Activated T-cell treated with anti-CD3 and anti-CD28 coated beads, Interleukin-2, amount 50 U/mL, for 4 hours (primary cell): ENCODE measurements at places on chromosomes 7 and 10. TPM values are rescaled to one million over a fixed set of nuclear protein-coding genes. Genes with fewer than 3 reads are reported as not detected.

DNA sequence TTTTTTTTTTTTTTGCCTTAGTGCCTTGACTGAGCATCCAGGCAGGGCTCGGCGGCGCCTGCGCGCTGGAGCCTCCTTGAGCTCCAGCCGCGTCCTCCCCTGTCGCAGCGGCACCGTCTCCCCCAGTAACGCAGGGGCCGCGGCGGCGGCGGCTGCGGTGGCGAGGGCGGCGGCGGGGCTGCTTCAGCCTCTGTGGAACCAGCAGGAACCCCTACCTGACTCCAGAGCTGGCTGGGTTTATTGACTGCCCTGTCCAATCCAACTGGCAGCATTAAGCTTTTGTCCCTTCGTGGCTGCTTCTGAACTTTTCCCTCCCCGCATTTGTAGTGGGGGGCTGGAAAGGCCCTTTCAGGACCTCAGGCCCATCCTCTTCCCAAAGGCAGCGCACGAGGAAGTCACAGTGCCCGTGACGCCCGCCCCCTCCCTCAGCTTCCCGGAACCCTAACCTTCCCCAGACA lies at the start of gene GPR85:
Gene GPR85 (minus strand): TSS at position 397 of the 458 bp plus-strand sequence. CDS start 2,106 bp downstream, outside the sequence.
- DNase-seq = peak; percentile 4

DNA sequence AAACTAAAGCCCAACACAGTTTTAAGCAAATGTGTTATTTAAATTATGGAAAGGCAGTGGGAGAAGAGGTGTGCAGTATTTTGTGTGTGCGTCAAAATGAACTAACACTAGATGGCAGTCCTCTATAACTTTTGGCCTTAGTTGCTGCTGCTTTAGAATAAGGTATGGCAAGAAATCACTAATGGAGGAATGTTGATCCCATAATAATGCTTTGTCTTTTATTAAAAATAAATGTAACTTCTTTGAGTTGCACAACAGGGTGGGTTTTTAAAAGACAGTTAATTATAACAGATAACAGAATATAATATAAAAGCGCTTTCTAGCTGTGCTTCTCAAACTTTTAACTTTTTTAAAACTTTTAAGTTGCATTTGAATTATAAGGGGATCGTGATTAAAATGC lies 56.4 kb downstream of the BBS9 start:
- no peak for DNase-seq

GRCh38 chr7:107506674-107507339 lies 37.0 kb downstream of the GPR22 start:
- no peak for DNase-seq

- DNase-seq = no peak
Observed at GRCh38 chr10:63703113-63703670, 182.0 kb downstream of the REEP3 start.

- DNase-seq = no peak
Observed at GRCh38 chr10:8334631-8335030, 280.1 kb downstream of the GATA3 start.

Gene ADCY1
- 0.05 TPM for total RNA-seq

Gene EBLN1
- total RNA-seq = not detected

DNA sequence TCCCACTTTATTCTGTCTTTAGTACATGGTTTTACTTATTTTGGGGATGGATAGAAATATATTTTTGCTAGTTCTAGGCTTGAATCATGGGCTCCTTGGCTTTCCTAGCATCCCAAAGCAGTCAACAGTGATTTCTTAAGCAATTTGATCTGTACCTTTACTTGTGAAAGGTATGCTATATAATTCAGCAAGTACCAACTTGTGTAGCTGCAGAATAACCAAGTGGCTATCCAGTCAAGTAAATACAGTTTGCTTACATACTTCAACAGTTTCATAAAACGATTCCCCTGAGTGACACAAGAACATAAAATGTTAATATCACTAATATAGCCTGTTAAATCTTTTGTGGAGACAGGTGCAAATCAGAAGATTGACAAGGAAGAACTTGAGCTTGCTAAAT lies 67.2 kb downstream of the PODXL start:
- DNase-seq = no peak

GRCh38 chr10:3002304-3002703 lies 65.0 kb upstream of the PFKP start:
- no peak for DNase-seq

Gene NRCAM
- total RNA-seq = 0.73 TPM

- DNase-seq = no peak
Observed at GRCh38 chr7:149882248-149883047, 8.7 kb downstream of the ATP6V0E2 start.

GRCh38 chr10:96228408-96228994 lies 42.9 kb downstream of the BLNK start:
- no peak for DNase-seq

- DNase-seq = peak; percentile 32
Observed at GRCh38 chr10:110851020-110851612, 20.6 kb upstream of the PDCD4 start.

Gene FBXO24
- 0.14 TPM for total RNA-seq

DNA sequence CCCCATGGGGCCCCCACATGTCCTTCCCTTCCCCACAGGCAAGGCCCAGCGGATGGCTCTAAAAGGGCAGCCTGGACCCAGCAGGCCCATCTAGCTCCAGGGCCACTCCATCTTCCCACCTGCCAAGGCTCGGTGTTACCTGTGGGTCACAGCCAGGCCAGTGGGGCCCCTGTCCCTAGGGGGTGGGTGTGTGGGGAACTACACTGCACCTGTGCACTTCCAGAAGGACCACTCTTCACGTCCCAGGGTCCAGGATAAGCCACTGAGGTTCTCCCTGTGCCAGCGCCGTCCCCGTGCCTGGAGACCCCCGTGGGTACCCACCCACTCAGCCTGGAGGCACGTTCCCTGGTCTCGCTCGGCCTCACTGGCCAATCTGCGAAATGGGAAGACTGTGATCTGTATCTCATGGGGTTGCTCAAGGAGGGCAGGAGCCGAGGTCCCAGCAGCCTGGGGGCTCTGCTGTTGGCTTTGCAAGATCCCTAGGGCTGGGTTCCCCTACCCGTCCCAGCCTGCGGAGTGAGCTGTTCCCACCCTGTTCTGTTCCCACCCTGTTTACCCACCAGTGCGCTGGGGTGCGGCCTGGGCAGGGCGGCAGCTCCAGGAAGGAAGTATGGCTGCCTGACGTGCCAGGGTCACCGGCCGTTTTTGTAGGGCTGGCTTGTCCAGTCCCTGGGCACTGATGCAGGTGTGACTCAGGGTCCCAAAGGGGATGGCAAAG lies 4.6 kb downstream of the PWWP2B start:
- DNase-seq = no peak

DNA sequence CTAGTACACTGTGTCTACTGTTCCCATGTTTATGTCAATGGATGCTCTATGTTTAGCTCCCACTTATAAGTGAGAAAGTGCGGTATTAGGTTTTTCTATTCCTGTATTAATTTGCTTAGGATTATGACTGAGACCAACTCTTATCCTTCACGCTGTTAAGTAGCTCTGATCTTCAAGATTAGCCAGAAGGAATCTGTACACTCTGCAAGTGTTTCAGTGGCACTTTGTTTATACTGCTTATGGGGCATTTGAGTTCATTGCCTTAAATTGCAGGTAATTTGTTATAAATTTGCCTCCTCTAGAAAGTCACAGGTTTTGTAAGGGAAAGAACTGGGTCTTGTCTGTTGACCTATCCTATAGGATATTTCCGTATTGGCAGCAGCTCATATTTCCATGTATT lies 6.4 kb upstream of the ACSM6 start:
- no peak for DNase-seq

Gene WEE2
- total RNA-seq = not detected

Gene MSMB
- total RNA-seq = not detected

Gene KNDC1
- 0.05 TPM for total RNA-seq

Gene COL17A1
- 0.23 TPM for total RNA-seq

DNA sequence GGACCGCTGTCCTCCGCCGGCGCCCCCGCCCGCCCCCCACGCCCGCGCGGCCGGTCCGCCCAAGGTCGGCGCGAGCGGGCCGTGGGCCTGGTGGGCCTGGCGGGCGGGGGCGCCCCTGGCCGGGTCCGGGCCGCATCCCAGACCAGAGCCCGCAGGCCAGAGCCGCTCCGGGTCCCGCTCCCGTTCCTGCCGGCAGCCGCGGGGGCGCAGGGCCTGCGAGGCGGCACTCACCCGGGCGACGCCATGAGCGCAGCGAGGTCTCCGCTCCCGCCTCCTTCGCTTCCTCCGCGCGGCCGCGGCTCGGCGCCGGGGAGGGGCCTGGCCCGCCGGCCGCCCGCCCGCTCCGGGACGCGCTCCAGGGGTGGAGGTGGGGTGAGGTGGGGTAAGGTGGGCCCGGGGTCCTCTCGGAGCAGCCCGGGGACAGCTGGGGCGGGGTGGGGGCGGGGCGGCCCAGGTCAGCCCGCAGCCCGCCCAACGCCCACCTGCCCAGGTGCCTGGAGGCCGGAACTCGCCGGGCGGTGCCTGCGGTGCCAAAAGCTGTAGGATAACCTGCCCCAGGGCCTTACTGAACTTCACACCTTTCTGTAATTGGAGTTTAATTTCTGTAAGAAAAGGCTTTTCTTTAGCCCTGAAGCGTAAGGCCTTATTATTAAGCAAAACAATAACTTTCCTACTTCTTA lies at the start of gene URGCP:
Gene URGCP (minus strand): TSS at position 266 of the 680 bp plus-strand sequence. CDS start 21 bp downstream, at position 245.
- DNase-seq = peak; percentile 47

Gene TMEM140
- 6.6 TPM for total RNA-seq

- DNase-seq = no peak
Observed at GRCh38 chr10:130300608-130301020, 164.4 kb downstream of the GLRX3 start.

Gene SNCG
- total RNA-seq = 0.63 TPM

- no peak for DNase-seq
Observed at GRCh38 chr7:114711241-114711640, 210.7 kb upstream of the MDFIC start.

Gene HMX3
- 0.16 TPM for total RNA-seq

DNA sequence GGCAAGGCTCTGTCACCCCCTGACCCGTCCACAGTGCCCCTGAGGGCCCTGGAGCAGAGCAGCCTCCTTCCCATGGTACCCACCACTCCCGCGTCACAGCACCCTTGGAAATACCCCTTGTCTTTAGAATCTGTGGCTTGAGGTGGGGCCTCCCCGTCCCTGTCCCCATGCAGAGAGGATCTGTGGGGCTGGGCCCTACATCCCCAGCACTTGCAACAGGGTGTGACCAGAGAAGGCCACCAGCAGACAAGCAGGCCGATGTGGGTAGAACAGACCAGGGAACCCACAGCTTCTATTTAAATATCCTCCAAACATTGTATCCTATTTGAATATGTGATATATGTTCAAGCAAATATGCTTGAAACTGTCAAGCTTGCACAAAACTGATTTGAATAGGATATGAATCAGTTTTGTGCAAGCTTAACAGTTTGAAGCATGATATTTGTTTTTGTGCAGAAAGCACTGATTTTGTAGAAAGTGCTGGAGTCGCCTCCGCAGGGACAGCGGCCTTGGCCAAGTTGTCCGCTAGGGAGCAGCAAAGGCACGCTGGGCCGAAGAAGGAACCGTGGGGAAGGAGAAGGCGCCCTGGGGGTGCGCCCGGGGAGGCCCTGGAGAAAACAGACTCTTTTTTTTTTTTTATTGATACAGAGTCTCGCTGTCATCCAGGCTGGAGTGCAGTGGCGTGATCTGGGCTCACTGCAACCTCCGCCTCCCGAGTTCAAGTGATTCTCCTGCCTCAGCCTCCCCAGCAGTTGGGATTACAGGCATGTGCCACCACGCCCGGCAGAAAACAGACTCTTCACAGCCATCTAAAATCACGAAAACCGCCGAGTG lies 2.2 kb downstream of the CFAP46 start:
- DNase-seq = no peak

Gene PLEKHS1
- total RNA-seq = not detected

GRCh38 chr7:55177068-55177530 lies 158.3 kb downstream of the EGFR start:
- no peak for DNase-seq

Gene ASB10
- total RNA-seq = not detected

Gene MYO1G
- total RNA-seq = 205 TPM

- DNase-seq = no peak
Observed at GRCh38 chr10:29595636-29596225, 39.0 kb downstream of the SVIL start.

DNA sequence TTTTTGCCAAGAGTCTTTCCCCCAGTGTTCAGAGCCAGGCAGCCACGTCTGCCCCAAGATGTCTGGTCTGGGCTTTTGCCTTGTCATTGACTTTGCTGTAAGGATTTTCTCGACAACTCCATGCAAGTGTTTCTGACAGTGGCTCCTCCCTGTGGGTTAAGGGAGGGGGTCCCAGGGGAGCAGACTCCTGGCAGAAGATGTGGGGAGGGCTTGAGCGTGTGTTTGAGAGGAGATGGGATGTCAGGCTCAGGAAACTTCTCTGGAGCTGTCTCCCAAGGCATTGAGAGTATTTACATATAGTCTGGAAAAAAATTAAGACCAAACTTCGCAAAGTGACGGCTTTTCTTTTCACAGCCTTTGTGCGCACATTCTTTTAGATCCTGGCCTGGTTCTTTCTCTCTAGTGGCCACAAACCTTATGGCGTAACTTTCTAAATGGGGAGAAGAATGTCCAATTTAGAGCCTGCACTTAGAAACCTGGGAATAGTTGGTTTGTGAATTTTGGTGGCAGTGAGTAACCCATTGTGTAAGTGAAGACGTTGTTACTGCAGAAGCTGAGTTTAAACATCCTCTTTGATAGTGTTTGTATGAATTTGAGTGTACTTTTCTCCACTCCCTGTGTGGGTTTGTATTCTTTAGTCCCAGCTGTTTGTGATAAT lies 201.5 kb downstream of the LRMDA start:
- DNase-seq = no peak

Gene GDF2
- total RNA-seq = not detected

Gene MKX
- total RNA-seq = 0.37 TPM

DNA sequence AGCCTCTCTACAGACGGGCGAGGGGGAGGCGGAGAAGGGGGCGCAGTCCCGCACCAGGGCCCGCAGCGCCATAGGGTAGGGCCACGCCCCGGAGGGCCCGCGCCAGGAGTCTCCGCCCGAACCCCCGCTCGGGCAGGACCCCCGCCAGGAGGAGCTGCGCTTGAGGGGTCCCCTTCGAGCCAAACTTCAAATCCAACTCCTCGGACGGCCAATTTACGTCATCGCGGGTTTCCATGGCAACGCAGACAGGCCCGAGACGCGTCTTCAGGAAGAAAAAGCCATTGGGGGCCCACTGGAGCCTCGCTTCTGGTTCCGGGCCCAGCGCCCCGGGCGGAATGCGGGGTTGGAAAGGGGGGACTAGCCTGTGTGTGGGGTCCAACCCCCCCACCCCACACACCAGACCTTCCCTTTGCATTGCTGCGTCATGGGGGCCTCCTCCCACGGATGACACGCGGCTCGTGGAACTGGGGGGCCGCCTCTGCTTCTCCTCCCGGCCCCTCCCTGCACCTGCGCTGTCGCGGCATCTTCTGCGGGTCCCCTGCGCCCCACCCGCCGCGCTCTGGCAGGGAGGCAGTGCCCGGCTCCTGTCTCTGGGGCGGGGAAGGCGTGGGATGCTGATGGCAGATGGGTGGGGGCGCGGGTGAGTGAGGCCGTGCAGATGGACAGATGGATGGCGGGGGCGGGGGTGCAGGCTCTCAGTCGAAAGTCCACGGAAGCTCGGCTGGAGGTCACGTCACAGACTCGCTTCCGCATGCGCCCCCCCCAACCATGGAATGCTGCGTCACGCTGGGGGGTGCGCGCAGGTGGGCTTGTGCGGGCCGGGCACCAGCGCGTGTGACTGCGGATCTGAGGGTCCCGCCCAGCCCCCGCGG lies 1.2 kb downstream of the CALY start:
- DNase-seq = peak; percentile 81

Gene VSTM4
- total RNA-seq = 0.08 TPM

Gene LRRC61
- 24.5 TPM for total RNA-seq

Gene MKI67
- total RNA-seq = 5.4 TPM

GRCh38 chr7:10939237-10939910 lies 34.3 kb upstream of the PHF14 start:
- DNase-seq = no peak
